Activated CD4-positive, alpha-beta T cell treated with anti-CD3 and anti-CD28 coated beads for 36 hours (primary cell): ENCODE measurements at places on chromosomes 11 and 22. TPM values are rescaled to one million over a fixed set of nuclear protein-coding genes. Genes with fewer than 3 reads are reported as not detected.

The NXPE2 gene
- not detected for total RNA-seq

The RNH1 gene
- 116 TPM for total RNA-seq

The OR51E1 gene
- not detected for total RNA-seq

The DCHS1 gene
- total RNA-seq = 0.78 TPM

The EPS8L2 gene
- 10.5 TPM for total RNA-seq

The ABCC8 gene
- not detected for total RNA-seq

The DYNC2H1 gene
- 1.9 TPM for total RNA-seq

The OR2AG1 gene
- not detected for total RNA-seq

DNA sequence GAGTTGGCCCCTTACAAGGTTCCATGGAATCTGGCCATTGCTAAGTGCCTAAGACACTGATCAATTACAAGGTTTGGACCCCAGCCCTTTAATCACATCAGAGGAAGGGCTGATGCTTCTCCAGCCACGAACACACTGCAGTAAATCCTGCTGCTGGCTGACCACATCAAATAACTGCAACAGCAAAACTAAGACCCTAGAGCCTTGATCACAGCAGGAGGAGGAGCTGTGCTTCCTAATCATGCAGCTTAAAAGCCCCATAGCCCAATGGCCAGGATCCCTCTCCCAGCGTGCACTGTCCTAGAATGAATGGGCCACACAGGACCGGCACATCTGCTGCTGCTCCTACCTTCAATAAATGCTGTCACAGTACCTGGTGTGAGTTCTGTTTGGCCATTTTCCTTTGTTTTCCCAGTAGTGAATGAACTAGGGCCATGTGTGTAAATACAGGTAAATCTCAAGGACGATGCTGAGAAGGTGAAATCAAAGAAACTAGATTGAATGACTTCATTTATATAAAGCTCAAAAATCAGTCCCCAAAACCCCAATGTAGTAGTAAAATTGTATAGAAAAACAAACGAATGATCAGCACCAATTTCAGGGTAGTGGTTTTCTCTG, 12.7 kb downstream of the ZP1 start:
- no peak for DNase-seq

- DNase-seq = peak; percentile 67
Observed at GRCh38 chr22:22745225-22746060, 101.0 kb downstream of the GGTLC2 start.

DNA sequence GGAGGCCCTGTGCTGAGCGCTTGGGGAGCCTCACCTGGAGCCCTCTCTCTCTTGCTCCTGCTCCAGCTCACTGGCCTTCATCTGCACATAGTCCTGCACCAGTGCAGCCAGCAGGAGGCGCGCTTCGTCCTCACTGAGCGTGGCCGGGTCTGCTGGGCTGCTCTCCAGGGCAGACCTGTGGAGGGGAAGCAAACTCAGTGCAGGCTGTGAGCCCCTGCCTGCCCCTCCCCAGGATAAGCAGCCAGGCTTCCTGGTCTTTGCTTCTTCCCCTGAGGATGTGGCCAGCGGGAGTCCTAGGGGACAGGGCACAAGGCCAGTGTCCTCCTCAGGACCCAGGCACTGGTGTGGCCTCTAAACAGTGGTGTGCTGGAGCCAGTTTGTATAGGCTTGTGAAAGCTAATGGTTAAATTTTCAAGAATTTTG, 2.2 kb downstream of the CALCA start:
- peak; percentile 86 for DNase-seq

GRCh38 chr11:102157219-102157618, 47.0 kb downstream of the YAP1 start:
- no peak for DNase-seq

GRCh38 chr11:9678576-9678975, 14.7 kb downstream of the SWAP70 start:
- DNase-seq = no peak

- DNase-seq = no peak
Observed at GRCh38 chr22:41127451-41127850, 35.1 kb downstream of the EP300 start.

DNA sequence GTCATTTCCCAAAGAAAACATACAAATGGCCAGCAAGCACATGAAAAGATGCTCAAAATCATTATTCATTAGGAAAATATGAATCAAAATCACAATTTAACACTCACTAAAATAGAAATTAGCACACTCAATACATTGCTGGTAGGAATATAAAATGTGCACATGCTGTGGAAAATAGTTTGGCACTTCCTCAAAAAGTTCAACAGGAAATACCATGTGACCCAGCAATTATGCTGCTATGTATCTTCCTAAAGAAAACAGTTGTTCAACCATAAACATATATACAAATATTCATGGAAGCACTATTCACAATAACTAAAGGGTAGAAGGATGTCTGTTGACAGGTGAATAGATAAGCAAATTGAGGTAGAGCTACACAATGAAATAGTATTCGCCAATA, 187.3 kb upstream of the SOX6 start:
- DNase-seq = no peak

DNA sequence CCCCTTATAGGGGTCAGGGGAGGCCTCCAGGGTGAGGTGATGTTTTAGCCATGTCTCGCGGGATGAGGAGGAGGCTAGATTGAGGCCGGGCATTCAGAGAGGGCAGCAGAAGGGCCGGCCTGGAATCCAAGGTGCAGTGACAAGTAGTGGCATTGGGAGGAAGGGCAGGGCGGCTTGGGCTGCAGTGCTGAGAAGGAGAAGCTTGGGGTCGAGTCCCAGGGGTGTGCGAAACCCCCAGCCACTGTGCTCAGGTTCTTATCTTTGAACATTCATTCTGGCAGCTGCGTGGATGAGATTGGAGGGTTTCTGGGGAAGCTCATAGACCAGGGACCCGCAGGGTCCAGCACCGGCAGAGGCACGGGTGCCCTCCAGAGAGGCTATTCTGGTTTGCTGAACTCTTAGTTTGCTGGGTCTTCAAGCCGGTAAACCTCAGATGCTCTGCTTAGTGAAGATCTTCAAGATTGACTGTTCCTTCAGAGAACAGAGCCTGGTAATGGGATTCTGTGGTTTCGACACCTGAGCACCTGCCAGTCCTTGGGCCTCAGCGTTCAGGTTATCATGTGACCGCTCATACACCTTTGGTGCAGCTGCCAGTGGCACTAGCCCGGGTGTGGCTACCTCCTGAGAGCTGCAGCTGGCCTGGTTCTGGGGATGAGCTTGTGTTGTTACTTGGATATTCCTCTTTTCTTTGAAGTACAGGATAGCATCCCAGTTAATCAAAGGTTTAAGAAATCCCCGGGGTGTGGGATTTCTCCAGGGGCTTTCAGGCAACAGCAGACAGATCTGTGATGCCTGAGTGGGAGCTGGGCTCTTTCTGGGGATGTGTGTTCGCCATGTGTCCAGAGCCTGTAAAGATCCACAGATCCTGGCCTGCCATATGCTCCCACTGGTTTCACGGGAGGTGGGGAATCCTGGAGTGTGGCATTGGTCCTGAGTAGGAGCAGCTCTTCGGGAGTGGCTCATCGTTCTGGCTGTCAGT, 152.8 kb downstream of the TBC1D22A start:
- no peak for DNase-seq

GRCh38 chr11:102940714-102941588, 14.6 kb downstream of the MMP13 start:
- DNase-seq = peak; percentile 49

- DNase-seq = no peak
Observed at GRCh38 chr11:72002841-72003775, 4.4 kb downstream of the IL18BP start.

GRCh38 chr11:35305670-35306382, 113.5 kb downstream of the SLC1A2 start:
- peak; percentile 39 for DNase-seq

- peak; percentile 47 for DNase-seq
Observed at GRCh38 chr11:65384301-65384889, 1.9 kb upstream of the SLC25A45 start.

GRCh38 chr22:31602259-31602952, 59.6 kb downstream of the PISD start:
- DNase-seq = no peak

GRCh38 chr11:13208921-13209320, 68.7 kb upstream of the BMAL1 start:
- no peak for DNase-seq

- DNase-seq = peak; percentile 6
Observed at GRCh38 chr11:28566339-28567089, 458.3 kb downstream of the METTL15 start.

DNA sequence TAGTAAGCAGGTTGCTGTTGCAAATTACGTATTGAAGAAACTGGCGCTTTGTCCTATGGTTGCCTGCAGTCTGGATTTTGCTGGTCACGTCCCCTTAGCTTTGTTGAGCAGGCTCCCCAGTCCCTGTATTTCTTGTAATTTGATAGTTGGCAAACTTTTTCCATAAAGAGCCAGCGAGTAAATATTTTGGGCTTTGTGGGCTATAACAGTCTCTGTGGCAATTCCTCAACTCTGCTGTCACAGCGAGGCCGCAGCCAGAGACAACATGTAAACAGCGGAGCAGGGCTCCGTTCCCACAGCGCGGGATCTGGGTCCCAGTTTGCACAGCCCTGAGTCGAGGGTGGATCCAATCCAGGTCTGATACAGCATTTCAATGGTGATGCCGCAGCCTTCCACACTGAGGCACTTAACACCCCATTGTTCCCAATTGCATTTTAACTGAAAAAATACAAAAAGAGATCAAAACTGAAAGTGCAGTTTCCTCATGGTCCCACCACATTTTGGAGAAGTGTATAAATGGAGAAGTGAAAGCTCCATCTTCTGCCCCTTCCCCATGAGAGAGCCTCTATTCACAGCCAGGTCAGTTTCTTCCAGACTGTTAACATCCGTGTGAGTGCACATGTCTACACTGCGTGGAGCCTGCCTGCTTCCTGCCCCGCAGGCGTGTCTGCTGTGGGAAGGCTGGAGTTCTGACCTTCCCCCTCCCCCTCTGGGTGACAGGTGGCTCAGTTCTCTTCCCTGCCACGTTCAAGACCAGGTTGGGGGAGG, 89.1 kb downstream of the RPS6KA4 start:
- no peak for DNase-seq

DNA sequence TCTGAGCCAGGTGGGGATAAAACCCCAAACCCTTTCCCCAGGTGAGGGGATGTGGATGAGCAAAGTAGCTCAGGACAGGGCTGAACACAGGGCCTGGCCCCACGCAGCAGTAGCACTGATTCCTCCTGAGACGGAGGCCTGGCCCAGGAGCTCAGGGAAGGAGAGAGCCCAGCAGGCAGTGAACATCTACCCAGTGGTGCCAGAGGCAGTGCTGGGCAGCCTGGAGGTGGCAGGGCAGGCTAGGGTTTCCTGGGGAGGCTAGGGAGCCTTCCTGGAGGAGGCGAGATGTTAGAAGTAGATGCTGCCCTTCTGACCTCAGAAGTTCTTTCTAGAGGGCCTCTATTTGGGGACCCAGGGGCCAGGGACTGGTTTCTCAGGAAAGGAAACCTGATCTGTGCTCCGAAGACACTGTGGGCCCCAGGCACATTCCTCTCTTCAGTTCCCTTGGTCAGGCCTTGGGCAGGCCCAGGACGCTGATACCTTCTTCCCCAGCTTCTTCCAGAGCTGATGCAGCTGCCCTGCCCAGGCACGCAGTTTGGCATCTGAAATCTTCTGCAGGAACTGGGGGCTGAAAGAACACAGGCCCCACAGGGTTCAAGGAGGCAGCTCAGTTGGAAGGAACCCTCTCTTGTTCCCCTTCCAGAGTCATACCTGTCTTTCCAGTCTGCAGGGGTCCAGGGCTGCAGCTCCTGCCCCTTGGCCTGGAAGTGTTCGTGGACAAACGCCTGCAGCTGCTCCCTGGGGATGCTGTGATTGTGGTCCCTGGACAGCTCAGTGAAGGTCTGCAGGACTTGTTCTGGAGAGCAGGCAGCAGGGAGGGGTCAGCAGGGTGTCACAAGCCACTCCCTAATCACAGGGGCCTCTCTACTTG, 16.8 kb downstream of the TREH start:
- DNase-seq = no peak

DNA sequence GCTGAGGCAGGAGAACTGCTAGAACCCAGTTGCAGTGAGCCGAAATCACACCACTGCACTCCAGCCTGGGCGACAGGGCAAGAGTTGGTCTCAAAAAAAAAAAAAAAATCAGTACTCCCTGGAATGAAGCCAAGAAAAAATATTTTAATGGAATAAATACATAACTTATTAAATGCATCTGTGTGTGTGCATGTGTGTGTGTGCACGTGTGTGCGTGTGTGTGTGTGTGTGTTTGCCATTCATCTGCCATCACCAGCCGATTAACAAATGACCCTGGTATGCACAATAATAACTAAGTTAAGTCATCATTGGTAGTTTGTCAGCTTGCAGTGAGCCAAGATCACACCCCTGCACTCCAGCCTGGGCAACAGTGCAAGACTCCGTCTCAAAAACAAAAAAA, 35.0 kb upstream of the SCGB1A1 start:
- no peak for DNase-seq

DNA sequence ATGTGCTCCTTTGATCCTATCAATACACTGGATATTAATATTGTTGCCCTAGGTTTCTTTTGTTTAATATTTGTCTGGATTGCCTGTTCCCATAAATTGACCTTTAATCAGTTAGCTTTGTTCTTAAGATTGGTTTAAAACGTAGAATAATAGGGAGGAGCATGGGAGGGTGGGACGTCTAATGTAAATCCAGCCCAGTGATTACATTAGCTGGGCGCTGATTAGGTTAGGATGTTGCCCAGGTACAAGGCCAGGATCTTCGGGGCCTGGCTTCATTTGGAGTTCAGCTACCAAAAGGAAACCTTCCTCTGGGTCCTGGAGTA, at the start of gene SRSF8:
TSS of gene SRSF8 (plus strand) at position 204 of the 323 bp plus-strand sequence. CDS start 308 bp downstream, outside the sequence.
- no peak for DNase-seq

- no peak for DNase-seq
Observed at GRCh38 chr11:83287631-83288030, 1.5 kb upstream of the CCDC90B start.

DNA sequence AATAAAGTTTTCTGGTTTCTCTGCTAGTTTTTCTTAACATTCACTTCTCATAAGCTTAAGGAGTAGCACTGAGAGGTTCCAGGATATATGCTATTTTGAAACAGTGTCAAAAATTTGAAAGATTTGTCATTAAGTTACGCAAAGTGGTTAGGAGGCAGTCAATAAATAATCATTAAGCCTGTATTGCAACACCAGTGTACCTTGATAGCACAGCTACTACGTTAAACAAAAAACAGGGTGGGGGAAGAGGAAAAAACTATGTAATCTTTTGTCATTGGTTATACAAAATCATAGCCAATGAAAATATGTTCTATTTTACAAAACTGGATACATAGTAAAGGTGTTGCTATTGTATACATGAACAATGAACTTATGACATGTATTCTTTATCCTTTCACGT, 30.4 kb upstream of the PITPNB start:
- DNase-seq = no peak

DNA sequence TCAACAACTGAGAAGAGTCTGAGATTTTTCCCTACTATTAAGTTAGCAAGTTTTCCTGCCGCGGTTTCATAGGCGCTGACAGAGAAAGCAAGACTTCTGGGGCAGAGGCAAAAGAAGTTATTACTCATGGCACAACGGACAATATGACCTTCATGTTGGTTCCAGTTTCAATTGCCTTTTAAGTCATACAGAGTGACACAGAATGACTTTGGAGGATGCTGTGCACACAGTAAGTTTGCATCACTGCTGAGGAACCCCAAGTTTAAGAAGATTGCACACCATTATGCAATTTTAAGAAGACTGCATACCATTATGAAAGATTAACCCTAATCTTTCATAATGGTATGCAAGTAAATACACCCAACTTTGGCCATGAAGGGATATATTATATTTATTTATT, 626.5 kb upstream of the CHORDC1 start:
- DNase-seq = no peak

- DNase-seq = no peak
Observed at GRCh38 chr11:23769214-23769613, 727.6 kb upstream of the LUZP2 start.
